NCI-H69 (cell line): ENCODE measurements at places on chromosomes 4 and X.

- no peak for DNase-seq
Measured at GRCh38 chr4:96016634-96017299, 176.9 kb downstream of the PDHA2 start.

DNA sequence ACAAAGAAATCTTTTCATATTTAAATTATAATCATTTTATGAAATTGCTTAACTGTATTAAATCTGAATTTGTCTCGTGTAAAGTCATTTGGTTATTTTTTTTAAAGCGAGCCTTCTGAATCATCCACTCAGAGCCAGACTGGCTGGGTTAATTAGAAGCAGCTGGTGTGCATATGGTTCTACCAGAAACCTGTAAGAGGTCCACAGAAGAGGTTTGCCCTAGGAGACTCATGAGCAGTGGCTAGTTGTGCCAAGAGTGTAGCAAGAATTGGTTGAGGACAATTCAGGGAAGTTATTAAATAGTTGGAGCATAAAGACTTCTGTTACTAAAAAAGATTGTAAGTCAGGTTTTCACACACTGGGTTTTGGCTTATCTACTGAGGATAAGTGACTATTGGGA, 267.4 kb downstream of the IL1RAPL2 start:
- DNase-seq: no peak

GRCh38 chr4:123206016-123206415, 190.6 kb upstream of the SPRY1 start:
- DNase-seq: no peak

DNA sequence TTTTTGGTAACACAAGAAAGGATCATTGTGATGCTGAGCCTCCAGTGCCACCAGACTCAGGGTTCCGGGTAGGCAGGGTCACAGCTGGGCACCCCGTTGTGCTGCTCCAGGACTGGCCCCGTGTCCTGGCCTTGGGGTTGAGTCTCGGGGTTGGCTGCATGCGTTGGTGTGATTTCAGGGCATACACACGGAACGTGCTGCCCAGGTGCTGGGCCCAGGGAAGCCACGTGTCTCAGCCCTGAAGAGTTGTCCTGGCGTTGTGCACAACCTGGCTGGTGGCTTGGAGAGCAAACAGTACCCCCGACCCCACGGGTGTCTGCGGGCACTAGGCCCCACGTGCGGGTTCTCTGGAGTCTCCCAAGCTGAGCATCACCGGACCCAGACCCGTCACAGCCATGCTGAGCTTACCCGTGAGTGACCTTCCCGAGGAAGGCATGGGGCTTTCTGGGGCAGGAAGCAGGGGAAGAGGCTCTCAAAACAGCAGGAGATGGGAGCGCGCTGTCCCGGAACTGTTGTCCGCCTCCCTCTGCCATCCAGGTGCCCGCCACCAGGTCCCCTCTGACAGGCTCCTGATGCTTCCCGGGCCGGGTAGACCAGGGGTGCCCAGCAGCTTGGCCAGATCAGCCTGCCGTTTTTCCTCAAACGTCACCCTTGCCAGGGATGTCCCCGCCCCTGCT, 66.1 kb upstream of the ENPP6 start:
- DNase-seq: no peak

DNA sequence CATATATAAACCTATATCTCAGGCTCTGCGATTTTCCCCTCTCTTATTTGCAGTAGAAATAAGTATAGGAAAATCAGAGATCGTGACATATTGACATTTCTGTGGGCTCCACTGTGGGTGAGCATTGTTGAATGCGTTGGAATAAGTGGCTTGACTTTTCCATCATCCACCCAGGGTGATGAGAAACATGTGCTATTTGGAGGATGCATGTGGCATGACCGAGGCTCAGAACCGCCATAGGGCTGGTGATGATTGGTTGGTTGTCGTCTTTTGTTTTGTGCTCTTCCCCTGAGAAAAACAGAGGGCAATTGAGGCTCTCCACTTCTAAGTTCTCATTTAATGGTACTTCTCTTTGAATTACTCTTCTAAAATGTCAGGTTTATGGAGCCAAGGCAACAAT, 140.1 kb downstream of the MXRA5 start:
- no peak for DNase-seq

GRCh38 chr4:146458594-146458993, 63.1 kb downstream of the SLC10A7 start:
- DNase-seq: no peak

GRCh38 chr4:166017804-166018203, 144.8 kb downstream of the TLL1 start:
- DNase-seq: no peak

DNA sequence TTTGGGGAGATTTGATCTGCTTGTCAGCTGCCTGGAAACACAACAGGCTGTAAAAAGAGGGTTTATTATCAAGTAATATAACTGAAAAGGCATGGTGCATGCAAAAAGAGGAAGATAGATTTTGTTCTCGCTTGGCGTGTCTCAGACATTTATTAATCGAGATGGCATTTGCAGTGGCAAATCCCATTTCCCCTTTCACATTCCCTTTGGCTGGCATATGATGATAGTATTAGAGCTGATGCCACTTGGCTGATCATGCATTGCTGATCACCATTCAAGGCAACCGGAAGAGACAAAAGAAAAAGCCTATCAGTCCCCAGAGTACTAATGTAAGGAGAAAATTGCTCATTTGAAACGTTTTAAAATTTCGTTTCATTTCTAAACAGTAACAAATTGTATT, 101.8 kb downstream of the ZIC3 start:
- DNase-seq: no peak

- DNase-seq: no peak
Measured at GRCh38 chr4:41749631-41750039, 1.1 kb upstream of the PHOX2B start.

- DNase-seq: no peak
Measured at GRCh38 chrX:150211988-150212387, 151.1 kb upstream of the MAMLD1 start.

GRCh38 chr4:143294310-143294709, 42.4 kb upstream of the GAB1 start:
- DNase-seq: peak; percentile 3

- DNase-seq: peak; percentile 16
Measured at GRCh38 chr4:36944232-36944631, 300.3 kb upstream of the NWD2 start.

DNA sequence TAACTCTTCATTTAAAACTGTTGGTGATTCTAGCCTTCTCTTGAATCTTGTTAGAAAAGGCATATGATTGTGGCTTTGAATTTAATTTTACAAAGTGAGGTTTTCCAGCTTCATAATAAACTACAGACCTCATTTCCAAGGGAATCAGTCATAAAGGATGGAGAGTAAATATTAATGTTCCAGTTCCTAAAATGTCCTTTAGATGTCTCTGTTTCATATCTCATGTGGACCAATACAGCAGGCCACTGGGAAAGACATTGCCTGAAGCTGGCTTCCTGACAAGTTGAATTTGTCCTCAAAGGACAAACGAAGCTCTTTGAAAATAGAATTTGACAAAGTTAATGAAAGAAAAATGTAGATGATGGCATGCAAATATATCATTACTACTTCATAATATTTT, 125.4 kb downstream of the ZNF330 start:
- peak; percentile 70 for DNase-seq

DNA sequence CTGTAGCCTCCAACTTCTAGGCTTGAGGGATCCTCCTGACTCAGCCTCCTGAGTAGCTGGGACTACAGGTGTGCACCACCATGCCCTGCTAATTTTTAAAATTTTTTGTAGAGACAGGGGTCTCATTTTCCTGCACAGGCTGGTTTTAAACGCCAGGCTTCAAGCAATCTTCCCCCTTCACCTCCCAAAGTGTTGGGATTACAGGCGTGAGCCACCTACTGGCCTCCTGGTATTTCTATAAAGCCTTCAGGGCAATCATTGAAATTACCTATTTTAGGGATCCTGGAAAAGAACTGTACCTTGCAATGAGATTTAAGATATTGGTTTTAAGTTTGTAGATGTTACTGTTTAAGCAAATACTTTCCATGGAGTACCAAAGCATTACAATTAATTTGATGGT, 13.5 kb upstream of the PLS3 start:
- DNase-seq: peak; percentile 62

DNA sequence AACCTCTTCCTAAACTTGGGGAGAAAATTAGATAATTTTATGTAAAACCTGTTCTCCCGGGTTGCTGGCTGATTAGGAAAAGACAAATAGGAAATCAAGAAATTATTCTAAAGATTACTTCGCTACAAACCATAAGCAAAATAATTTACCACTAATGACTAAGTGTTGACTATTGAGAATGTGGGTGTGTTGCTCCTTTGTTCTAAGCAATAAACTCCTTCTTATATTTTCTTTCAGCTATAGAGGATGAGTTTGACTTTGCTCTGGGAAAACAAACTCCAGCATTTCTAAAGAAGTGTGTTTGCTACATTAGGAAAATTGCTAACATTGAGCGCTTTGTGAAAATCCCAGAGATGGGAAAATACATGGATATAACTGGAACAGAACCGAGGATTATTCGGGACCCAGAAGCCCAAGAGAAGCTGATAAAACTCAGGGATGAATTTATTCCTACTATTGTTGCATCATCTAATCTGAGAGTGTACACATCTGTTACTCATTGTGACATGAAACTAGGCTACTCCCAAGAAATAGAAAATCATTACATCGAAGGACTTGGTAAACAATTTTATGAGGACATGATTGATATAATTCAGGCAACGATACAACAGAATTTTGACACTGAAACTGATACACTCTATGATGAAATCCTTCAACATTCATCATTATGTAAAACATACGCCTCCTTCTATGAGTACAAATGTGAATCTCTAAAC, 194.2 kb downstream of the NWD2 start:
- DNase-seq: no peak

- peak; percentile 17 for DNase-seq
Measured at GRCh38 chrX:102958794-102959193, 21.7 kb downstream of the RAB40AL start.

GRCh38 chr4:156556336-156556735, 415.3 kb downstream of the PDGFC start:
- DNase-seq: no peak

DNA sequence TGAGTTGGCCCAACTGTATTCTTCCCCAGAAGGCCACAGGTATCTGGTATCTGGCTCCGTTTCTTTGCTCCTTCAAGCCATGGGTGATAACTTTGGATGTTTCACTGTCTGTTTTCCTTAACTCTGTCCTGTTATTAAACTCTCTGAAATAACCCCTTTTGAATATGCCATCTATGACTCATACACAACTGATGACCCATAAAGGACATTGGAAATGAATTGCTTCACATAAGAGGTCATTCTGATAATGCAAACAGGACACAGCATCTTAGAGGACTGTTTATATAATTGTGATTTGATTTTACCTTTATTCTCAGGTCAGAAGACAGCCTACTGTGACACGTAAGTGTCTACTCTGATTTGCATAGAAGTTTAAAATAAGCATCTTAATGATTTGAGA, 227.7 kb downstream of the VEGFC start:
- DNase-seq: no peak

GRCh38 chr4:113411496-113411938, 350.0 kb downstream of the CAMK2D start:
- peak; percentile 45 for DNase-seq

DNA sequence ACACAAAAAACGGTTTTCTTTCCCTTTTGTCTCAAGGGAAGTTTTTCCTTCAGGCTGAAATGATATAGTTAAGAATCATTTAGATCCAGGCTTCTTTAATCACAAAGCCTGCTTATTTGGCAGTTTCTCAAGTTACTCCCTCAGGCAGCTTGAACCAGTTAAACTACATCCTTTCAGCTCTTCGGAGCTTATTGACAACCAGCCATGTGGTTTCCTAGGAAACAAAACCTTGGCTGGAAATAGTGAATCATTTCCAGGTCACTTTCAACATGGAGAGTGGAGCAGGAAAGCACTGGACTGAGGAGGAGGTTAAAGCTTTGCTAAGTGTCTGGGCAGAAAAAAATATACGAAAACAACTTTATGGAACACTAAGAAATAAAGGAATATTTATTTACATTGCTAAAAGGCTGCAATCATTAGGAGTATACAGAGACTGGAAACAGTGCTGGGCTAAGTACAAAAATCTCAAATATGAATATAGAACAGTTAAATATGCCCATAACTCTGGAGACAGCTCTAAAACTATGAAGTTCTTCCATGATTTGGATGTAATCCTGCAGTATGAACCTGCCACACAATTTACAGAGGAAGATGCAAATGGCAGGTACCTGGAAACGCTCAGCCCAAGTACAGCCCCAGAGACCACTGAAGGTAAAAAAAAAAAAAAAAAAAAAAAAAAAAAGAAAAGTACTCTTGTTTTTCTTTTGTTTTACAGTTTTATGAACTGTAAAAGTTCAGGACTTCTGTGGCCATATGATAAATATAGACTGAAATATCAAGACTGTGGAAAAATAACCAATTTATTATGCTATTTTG, 23.2 kb upstream of the AASDH start:
- peak; percentile 89 for DNase-seq

DNA sequence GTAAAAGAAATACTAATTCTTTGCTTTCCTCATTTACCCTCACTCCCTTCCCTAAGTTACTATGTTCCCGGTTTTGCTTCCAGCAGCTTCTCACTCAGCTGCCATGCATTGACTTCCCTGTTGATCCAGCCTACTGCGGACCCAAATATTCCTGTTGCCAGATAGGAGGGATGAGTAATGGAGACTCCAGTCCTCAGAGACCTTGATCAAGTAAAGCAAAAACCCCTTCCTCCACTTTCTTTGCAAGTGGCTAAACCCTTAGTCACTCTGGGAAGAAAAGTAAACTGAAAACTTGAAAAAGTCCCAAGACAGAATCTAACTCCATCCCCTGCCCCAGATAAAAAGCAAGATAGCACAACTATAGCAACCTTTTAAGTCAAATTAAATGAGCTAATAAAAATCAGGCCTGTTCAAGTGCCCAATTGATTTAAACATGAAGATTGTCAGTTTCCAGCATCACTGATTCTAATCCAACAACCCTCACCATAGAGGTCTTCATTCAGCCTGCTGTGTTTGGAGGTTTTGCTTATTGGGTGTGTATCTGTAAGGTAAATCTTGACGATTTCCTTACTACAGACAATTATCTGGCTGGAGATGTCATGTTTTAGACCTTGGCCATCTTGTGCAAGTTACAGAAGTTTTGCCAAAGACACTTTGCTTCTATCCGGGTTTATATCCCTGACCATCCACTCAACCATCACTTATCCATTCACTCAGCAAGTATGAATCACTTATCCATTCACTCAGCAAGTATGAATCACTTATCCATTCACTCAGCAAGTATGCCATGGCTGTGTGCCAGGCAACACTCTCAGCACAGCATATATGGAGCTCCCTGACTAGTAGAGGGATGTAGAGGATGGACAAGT, 17.6 kb downstream of the FGFBP1 start:
- DNase-seq: peak; percentile 0

DNA sequence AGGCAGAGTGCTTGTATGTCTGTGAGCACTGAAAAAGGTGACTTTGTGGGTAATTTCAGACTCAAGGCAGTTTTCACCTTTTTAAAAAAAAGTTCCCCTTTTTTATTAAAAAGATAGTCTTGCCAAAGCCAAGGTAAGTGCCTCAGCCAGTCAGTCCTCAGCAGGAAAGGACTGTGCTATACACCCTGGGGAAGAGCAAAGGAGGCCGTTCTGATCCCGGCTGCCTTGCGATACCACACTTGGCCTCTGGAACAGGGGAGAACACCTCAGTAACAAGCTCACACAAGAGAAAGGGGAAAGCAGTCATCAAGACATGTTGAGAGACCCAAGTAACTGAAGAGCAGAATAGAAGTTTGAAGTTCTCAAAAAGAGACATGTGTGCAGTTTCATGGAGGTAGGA, 541.7 kb downstream of the BCOR start:
- no peak for DNase-seq
